AG20443 (cell line): ENCODE measurements at places on chromosomes 4 and X.

DNA sequence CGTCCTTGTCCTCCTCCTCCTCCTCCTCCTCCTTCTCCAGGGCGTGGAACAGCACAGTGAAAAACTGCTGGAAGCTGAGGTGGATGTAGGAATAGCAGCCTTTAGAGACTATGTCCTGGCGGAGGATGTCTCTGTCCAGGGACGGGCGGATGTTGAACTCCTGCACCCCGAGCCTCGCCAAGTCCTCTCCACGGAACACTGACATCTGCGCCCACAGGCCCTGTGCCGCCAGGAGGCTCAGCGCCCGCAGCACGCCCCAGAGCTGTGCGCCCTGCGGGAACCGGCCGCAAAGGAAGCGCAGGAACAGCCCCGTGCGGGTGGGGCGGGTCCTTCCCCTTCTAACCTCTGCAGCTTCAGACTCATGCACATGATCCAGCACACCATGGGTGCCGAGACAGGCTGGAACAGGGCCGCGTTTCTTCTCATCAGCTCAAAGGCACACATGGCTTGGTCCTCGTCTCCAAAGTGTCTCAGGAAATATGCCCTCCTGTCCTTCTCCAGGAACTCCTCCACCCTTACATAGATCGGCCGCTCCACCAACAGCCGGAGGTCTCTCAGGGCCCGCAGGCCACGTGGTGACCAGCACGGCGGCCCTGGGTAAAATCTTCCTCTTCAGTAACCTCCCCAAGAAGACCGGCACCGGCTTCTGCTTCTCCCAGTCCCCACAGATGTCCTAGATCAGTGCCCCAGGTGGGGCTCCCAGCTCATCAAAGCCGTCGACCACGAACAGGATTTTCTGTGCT is 1.2 kb downstream of the NLRP2B start:
- no peak for DNase-seq

GRCh38 chrX:2533424-2533823 is 32.6 kb upstream of the DHRSX start:
- no peak for DNase-seq

GRCh38 chr4:28238876-28239275 is 1378.2 kb downstream of the STIM2 start:
- no peak for DNase-seq

- DNase-seq, result peak; percentile 43
These were observed 11.3 kb upstream of the ANOS1 start for GRCh38 chrX:8743126-8743732.

- DNase-seq, result no peak
These were observed 179.6 kb downstream of the CCNG2 start for GRCh38 chr4:77336411-77337142.

- no peak for DNase-seq
These were observed 23.5 kb downstream of the INTS6L start for GRCh38 chrX:135543924-135544323.

- DNase-seq, result no peak
These were observed 27.2 kb upstream of the SLC25A4 start for GRCh38 chr4:185115827-185116232.

GRCh38 chrX:13082206-13083065 is 38.0 kb upstream of the FAM9C start:
- no peak for DNase-seq

DNA sequence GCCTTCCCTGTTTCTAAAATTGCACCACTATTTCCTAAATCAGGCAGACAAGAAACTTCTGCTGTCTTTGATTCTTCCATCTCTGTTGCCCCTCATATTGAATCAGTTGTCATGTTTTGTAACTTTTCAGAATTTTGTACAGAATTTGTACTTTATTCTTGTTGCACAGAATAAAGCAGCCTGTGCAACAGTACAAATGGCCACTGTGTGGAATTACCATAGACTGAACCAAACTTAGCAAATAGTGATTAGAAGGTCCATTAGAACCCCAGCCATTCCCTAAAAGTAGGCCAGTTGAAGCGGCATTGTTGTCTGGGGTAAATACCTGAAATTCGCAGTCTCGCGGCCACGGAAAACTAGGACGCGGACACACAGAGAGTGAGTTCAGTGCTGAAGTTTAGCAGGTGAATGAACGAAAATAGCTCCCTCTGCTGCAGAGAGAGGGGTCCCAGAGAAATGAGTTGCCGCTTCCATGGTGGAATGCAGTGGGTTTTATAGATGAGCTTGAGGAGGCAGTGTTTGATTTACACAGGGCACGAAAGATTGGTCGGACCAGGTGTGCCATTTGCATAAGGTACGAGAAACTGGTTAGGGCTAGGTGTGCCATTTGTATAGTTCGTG is 71.8 kb downstream of the C4orf33 start:
- DNase-seq, result no peak

DNA sequence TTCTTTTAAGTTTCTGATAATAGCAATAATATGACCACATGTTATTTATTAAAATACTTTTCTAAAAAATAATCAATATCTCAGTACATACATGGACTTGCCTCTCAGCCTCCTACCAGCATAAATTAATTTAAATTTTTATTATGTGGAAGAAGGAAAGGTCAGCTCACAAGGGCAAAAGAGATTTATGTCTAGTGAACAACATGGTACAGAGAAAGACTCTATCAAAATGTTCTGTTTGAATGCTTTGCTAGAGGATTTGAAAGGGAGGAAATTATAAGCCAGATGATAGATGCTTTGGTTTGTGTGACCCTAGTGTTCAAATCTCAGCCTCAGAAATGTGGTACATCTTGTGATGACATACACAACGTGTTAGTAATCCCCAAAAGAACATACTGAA is 94.3 kb downstream of the DKK2 start:
- no peak for DNase-seq

GRCh38 chr4:73978886-73979285 is 2.9 kb downstream of the PF4 start:
- peak; percentile 32 for DNase-seq

GRCh38 chrX:69523314-69523713 is 19.2 kb downstream of the NALF2 start:
- DNase-seq, result no peak

DNA sequence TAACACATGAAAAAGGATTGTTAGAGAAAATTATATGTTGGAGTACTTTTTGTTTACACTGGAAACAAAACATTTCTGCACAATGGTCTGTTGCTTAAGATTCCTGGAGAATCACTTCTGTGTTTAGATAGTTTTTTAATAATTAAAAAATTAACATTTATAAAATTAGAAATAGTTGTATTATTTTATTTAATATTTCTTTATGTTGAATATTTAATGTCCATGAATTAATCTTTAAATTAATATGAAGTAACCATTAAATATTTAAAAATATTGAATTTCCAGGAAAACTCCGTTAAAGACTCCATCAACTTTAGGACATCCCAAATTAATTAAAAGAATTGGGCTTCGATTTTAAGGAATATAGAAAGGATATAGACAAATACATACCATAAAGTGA is 797.1 kb upstream of the GALNTL6 start:
- DNase-seq, result no peak
